Progenitor cell of endocrine pancreas (in vitro differentiated cells): ENCODE measurements at places on chromosomes 2 and 18. TPM values are rescaled to one million over a fixed set of nuclear protein-coding genes. Genes with fewer than 3 reads are reported as not detected.
A peak's percentile ranks its signal among the peaks of the same experiment; 100 is the strongest.

DNA sequence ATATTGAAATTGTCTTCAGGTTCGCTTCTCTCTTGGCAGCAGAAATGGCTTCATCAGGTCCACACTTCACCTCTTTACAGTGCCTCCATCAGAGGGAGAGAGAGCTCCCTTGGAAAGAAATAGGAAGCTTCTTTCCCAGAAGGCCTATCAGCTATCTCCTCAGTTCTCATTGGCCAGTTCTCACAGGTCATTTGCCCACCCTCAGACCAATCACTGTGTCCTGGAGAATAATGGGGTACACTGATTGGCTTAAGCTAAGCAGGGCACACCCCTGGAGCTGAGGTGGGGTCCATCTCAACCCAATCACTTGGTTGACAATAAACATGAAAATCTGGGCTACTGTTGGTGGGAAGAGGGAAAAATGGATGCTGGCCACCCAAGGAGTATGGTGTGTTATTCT is 5.2 kb downstream of the GNLY start:
- no peak for DNase-seq

Gene KIF3C
- 42.3 TPM in 2 replicates for total RNA-seq

- no peak for DNase-seq
Measured at GRCh38 chr2:39479053-39479670, 42.1 kb upstream of the MAP4K3 start.

- DNase-seq, result no peak
Measured at GRCh38 chr2:2007551-2008501, 263.5 kb upstream of the PXDN start.

- DNase-seq, result no peak
Measured at GRCh38 chr2:70719231-70719630, 48.8 kb downstream of the ADD2 start.

DNA sequence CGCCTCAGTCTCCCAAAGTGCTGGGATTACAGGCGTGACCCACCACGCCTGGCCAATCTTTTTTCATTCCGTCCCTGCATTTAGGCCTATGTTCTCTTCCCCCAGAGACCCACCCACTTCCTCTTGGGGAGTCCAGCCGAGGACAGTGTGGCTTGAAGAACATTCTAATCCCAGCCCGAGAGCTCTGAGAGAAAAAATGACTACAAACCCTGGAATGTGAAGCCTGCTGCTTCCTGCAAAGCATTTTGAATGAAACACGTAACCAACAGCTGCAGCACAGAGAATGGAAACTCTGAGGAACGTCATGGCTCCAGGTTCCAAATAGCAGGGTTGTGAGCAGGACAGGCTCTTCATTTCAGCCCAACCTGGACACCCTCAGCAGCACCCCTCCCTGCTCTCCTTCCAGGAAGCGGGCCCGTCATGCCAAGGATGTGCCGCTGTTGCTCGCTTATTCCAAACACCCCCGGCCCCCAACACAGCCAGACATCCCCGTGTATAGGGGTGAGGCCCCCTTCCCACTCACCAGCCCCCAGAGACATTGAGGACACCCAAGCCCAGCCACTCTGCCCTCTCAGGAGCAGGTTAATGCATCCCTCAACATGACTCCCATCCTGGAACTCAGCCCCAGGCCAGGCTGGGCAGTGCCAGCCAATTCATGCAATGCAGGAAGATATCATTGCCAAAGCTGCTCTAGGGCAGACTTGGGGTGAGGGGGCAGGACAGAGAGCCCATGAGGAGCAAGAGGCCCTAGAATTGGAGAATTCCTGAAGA is 139.8 kb downstream of the ZFP36L2 start:
- DNase-seq, result no peak

GRCh38 chr2:18047213-18047611 is 168.7 kb downstream of the KCNS3 start:
- DNase-seq, result no peak

Gene HOXD9
- total RNA-seq, result not detected in 2 replicates

Gene NOSTRIN
- 4.0 and 4.3 TPM in 2 replicates for total RNA-seq

Gene KIAA2012
- not detected in 2 replicates for total RNA-seq

- DNase-seq, result no peak
Measured at GRCh38 chr2:240291337-240292034, 144.0 kb upstream of the GPC1 start.

DNA sequence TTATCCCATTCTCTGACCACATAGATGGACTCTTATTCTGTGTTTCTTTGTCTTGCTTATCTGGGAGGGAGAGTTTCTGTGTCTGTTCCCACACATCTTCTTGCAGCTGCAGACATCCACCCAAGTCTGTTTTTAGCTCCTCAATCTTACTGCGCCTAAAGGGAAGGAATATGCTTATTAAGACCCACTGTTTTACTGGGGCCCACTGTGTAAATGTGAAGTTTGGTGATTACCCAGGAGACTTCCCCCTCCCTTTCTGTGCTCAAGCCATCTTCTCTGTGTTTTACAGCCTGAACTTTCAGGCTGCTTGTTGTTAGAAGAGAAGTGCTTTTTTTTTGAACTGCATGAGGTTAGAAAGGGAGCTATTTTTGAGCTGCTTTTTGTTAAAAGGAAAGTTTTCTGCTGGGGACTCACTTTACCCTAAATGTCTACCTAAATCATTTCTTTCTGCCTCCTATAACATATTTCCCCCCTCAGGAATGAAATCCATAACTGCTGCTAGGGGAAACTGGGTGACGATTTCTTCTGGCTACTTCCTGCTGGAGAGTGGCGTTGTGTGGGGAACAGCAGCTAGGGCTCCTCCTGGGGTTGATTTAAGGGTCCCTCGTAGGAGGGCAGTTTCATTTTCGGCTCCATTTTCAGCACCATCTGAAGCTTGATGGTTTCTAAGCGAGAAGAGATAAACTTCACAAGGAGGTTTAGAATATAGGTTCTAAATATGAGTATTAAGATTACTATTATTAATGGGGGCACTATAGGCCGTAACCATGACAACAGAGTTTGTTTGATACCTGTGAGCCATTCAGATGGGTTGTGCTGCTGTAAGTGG is 39.5 kb upstream of the GMCL1 start:
- no peak for DNase-seq

Gene NEU4
- 1.3 and 1.4 TPM in 2 replicates for total RNA-seq

Gene MAT2A
- total RNA-seq, result 281 and 304 TPM in 2 replicates

GRCh38 chr2:64295326-64296139 is 151.3 kb upstream of the PELI1 start:
- no peak for DNase-seq

- no peak for DNase-seq
Measured at GRCh38 chr2:24359129-24360049, 947 bp downstream of the ITSN2 start.

DNA sequence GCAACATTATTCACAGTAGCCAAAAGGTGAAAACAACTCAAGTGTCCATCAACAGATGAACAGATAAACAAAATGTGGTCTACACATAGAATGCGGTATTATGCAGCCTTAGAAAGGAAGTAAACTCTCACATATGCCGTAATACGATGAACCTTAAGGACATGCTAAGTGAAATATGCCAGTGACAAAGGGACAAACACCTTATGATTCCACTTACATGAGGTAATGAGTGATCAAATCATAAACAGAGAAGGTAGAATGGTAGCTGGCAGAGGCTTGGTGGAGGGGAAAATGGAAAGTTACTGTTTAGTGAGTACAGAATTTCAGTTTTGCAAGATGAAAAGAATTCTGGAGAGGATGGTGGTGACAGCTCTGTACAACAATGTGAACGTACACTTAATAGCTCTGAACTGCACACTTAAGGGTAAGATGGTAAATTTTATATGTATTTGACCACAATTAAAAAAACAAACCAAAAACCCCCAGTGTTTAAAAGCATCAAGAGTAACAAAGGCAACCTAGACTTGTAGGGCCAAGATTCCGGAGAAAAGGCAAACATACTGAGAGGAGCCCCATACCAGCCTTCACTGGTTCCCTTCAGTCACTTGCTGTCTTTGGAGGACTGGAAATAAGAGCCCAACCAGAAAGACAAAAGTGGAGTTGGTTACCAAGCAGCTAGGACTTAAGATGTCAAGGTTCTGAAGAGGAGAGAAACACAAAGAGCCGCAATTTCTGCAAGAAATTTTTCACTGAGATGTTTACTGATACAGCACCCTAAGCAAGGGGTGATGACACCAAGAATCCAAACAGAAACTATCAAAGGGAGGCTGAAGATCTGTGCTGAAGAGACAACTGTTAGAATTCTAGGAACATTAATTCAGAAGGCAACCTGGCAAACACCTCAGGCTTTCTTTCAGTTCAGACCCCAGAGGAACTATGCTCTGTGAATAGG is 61.3 kb downstream of the CUL3 start:
- DNase-seq, result no peak

Gene ECEL1
- 2.0 and 2.9 TPM in 2 replicates for total RNA-seq

Gene RND3
- total RNA-seq, result 40.3 and 42.5 TPM in 2 replicates

Gene TPO
- not detected in 2 replicates for total RNA-seq

DNA sequence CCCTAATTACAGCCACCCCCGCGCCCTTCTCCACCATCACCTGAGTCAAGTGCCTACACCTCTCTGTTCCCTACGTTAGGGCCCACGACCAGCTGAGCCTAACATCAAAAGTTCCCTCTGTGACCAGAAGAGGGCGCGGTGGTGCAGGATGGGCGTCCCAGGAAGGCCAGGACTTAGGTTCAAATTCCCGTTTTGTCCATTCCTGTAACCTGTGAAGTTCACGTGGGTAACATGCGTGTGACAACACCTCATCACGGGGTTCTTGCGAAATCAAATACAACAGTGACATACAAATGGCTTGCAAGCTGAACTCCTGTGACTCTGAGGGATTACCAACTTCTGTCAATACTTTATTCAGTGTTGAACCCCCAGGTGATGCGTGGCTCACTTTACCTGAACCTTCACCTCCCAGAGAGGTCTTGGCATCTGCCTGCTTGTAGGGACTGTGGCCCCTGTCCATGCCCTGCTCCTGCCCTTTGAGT is 207.9 kb downstream of the ARL4C start:
- peak; percentile 53 for DNase-seq

Gene SCN2A
- 0.86 and 1.0 TPM in 2 replicates for total RNA-seq

- DNase-seq, result no peak
Measured at GRCh38 chr2:209582281-209582680, 158.4 kb downstream of the MAP2 start.

Gene SF3B6
- total RNA-seq, result 93.3 and 101 TPM in 2 replicates

DNA sequence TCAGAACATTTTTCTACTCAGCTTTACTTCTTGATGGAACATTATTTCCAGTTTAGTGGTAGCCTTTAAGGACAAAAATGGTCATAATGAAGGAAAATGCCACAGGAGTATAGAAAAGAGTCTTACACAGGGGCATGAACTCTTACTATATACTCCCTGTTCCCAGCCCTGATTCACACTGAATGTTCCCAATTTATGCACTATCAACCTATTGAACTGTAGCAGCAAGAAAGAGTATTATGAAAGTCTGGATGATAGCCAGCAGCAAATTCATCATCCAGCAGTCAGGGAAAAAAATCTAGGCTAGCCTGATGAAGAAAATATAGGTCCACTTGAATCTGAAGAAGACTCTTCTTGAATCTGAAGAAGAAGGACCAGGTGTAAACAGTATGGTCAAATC is 1170.3 kb upstream of the CHAC2 start:
- no peak for DNase-seq

DNA sequence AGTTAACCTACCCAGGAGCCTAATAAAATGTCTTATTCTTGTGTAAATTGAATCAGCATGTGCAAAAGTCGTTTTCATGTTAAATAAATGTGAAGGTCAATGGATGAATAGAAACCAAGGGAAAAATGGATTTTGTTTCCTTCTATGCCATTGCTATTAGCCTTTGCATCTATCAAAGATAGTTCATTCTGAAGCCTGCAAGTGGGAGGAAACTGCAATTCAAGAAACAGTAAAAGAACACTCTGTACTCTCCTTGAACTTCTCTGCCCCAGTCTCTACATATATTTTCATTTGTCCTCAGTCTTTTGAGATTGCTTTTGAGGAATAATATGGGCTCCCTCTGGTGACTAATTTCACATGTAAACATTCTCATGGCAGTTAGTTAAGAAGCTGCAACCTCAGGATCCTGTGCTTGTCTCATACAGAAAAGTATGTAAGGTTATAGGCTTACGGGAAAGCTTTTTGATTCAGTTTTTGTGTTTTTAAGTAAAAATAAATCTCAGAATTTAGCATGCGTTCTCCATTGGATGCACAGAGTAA is 1590.0 kb upstream of the LRRTM1 start:
- no peak for DNase-seq

GRCh38 chr2:173205375-173205774 is 129.7 kb downstream of the MAP3K20 start:
- DNase-seq, result no peak

Gene WDSUB1
- 13.0 and 14.9 TPM in 2 replicates for total RNA-seq

DNA sequence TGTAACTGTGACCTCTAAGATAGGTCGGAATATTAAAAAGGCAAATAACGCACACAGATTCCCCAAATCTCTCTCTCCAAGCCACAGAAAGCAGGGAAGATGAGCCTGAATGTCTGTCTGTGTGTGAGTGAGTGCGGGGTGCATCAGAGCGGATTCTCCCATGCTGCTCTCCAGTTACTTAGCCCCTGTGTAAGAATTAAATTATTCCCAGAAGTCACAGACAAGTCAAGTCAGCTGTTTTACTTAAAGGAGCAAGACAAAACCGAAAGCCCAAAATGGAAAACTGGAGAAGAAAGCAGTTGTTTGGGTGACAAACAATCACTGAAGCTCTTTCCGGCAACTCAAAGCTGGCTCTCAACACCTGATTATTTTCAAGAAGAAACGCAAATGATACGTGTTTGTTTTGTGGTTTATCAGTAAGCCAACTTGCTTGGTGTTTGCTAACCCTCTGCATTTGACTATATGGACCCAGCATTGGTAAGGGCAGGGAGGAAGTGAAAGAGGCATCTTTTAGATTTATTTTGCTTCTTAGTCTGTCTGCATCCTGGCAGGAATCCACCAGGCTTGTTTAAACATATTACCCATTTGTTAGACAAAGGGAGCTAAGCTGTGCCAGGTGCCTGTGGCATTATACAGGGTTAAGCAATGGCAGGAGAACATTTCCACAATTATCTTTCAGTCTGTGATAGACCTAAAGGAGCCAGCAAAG is 121.5 kb upstream of the CREB1 start:
- no peak for DNase-seq

Gene IHH
- total RNA-seq, result 17.3 and 24.1 TPM in 2 replicates

Gene IL37
- total RNA-seq, result not detected in 2 replicates
